ENCODE measurements at places on chromosomes 16 and 17.

DNA sequence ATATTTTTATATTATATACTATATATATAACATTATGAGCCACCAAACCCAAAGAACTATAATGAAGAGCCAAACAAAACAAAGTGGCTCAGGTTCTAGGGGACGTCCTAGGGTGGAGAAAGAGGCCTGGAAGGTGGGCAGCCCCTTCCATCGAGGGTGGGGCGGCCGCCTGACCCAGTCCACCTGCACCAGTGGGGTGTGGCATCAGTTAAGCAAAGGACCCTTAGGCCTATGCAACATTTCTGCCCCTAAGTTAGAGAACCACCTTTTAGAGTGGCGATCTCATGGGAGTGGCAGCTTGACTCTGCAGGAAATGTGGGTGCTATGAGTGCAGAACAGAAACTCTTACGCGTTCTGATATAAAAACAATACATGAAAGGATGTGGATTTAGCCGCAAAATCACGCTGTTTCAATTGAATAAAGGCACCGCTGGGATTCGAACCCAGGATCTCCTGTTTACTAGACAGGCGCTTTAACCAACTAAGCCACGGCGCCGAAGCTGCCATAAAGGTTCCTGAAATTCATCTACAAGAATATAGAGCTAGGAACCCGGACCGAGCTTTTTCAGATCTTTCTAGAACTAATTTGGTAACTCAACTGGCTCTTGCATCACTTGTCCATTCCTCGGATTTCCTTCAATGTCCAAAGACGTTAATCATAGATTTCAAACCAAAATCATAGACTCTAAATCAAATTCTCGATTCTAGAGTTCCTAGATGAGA, 15.6 kb upstream of the AURKB start:
- peak; percentile 53 for DNase-seq

DNA sequence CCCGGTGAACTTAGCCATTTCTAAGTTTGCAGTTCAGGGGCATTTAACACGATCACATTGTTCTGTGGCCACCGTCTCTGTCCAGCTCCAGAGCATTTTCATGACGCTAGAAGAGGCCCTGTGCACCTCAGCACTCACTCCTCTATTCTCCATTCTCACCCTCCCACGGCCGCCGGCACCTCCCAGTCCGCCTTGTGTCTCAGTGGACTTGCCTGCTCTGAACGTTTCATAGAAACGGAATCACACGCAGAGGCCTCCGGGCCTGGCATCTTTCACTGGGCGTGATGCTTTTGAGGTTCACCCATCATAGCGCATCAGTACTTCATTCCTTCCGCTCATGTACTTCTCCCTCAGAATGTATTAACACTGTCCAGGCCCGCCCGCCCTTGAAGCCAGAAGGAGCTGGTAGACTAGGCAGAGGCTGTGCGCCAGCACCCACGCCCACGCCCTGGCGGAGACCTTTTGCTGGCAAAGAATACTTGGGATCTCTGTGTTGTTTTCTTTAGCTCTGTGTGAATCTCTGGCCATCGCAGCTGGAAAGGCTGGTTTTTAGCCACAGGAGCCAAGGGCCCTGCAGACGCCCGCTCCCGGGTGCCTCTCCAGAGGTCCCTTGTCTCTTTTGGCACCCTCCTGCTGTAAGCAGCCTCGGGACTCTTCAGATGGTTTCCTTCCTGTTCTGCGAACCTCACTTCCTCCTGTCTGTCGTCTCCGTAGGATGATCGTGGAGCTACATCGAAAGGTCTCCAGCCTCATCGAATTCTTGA, 23.4 kb upstream of the JPT2 start:
- no peak for DNase-seq

- no peak for DNase-seq
Measured at GRCh38 chr17:49822829-49823228, 25.0 kb downstream of the TAC4 start.

DNA sequence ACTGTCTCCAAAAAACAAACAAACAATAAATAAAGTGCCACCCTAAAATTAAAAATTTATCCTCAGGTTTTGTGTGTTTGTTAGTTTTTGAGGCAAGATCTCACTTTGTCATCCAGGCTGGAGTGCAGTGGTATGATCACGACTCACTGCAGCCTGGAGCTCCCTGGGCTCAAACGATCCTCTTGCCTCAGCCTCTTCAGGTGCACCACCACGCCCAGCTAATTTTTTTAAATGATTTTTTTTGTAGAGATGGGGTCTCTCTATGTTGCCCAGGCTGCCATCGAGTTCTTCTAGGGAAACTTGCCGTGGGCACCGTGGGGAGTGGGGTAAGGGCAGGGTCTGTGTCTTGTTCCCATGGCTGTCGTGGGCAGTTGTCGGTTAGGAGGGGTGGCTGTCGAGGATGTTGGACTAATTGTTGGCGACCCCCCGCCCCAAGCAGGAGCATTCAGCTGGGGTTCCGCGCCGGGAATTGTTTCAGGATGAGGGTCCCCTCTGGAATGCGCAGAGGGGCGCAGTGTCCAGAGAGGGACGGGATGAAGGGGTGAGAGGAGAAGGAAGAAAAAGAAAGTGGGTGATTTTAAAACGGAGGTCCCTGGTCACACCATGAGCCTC, 1.1 kb upstream of the RNF213 start:
- no peak for DNase-seq

GRCh38 chr17:50797135-50797810, 30.0 kb upstream of the ANKRD40CL start:
- no peak for DNase-seq

DNA sequence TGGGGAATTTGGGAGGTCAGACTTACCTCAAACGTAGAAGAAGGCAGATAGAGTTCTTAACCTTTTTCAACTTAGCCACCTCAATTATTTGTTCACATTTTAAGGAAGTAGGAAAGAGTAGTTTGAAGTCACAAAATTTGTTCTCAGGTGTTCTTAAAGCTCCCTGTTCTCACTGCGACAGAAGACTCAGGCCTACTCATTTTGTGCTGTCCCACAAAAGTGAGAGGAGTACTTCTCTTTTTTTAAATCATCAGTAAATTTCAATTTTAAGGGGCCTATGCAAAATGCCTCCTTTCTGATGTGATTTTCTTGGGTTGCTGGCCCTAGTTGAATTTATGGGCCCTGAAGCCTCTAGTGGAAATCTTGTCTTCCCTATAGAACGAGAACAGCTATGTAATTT, 133.4 kb downstream of the MAP2K6 start:
- DNase-seq = no peak

All from GOT3 (cell line).